Stimulated activated CD8-positive, alpha-beta memory T cell treated with anti-CD3 and anti-CD28 coated beads, Interleukin-7, amount 100 ng/mL, for 24 hours (primary cell): ENCODE measurements at places on chromosomes 2 and 18.

DNA sequence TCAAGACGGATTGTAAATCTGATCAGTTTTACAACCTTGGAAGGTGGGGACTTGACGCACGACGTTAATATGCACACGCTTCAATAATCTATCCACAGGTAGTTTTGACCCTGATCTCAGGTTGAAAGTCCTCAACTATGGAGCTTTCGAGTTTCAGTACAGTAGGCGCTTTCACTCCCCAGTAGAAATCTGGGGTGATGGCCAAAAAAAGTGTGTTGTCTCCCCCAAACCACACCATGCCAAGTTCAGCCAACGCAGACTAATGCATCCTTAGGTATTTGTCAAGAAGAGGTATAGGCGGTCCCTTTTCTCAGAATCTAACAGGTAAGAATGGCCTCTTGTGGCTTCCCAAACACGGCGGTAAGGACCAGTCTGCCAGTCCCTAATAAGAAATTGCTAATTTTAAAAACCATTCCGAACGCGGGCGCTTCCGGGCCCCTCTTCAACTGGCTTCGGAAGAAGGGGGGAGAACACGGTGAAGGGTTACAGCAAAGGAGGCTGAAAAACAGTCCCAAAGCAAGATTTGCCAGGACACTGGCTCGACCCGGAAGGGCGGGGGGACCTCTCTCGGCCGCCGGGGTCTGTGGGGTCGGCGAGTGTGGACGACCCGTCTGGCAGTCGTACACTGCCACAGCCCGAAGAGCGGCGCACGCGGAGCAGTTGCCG, 659 bp downstream of the FAM210A start:
- peak; percentile 2 for DNase-seq

- DNase-seq = no peak
Measured at GRCh38 chr2:128091726-128092080, 703 bp downstream of the UGGT1 start.

- DNase-seq = no peak
Measured at GRCh38 chr2:65144571-65144970, 14.7 kb upstream of the RAB1A start.

- DNase-seq = no peak
Measured at GRCh38 chr18:44320619-44321460, 359.8 kb upstream of the SETBP1 start.

DNA sequence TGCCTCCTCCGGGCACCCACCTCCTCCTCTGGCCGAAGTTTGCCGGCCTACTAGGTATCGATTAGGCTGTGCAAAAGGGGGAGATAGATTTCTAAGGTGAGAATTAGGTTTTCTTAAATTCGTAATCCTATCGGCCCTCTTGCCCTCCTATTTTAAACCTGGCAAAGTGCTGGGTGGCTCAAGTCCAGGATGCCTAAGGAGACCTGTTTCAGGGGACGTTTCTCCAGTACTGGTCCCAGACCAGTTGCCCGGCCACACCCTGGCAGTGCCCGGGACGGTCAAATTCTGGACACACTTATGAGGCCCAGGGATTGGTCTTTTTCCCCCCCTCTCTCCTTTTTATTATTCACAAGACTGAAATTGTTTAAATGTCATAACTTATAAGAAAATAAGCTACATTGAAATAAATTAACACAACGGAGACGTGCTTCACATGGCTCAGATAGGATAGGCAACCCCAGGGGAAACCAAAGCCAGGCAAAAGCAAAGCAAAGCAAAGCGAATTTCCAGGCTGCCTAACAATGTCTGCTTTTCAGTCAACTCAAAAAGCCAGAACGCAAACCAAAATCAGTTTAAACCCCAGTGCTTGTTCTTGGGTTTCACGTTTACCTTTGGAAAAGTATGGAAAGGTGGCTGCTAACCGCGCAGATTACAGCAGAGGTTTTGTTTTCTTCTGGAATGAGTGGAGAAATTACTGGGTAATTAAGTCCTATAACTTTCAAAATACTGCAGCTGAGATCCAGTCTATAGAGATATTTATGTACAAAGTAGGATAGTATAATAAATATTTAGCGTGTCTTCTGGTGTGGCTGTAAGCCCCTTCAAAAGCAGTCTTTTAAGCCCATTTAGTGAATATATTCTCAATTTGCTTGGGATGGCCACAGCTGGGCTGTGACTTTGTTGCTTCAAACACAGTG, 3.0 kb downstream of the GBX2 start:
- no peak for DNase-seq

GRCh38 chr2:23293731-23294130, 91.2 kb upstream of the KLHL29 start:
- DNase-seq = no peak

DNA sequence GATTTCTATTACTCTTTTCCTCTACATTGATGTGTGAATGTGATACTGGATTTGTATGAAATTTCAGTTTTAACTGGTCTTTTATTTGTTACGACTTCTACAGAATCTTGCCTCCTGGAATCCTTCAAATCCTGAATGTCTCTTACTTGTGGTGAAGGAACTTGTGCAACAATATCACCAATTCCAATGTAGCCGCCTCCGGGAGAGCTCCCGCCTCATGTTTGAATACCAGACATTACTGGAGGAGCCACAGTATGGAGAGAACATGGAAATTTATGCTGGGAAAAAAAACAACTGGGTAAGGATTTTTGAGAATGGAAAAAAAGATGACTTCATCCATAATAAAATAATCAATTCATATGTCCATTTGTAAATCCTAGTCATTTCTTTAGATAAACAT, 134.6 kb downstream of the BABAM2 start:
- no peak for DNase-seq

GRCh38 chr2:160043265-160043664, 19.1 kb downstream of the PLA2R1 start:
- no peak for DNase-seq

- DNase-seq = no peak
Measured at GRCh38 chr2:13650586-13651180, 933.9 kb downstream of the TRIB2 start.

DNA sequence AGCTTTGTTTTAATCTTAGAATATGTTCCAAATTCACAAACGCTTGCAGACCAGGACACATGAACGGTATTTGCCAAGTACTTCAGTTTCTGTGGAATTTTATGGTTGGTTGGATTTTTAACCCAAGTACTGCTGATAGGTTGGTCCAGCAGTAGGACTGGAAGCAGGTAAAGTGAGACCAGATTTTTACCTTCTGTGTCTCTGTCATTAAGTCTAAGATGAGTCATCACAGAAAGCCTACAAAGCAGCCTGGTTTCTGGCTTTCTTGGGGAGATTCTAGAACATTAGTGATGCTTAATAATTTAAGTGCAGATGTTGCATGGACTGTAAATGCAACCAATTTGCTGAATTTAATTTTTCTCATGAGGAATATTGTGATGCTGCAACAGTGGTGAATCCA, 100.5 kb downstream of the SCG2 start:
- no peak for DNase-seq
